NCI-H1048 (cell line): ENCODE measurements at places on chromosomes 12 and 14.

DNA sequence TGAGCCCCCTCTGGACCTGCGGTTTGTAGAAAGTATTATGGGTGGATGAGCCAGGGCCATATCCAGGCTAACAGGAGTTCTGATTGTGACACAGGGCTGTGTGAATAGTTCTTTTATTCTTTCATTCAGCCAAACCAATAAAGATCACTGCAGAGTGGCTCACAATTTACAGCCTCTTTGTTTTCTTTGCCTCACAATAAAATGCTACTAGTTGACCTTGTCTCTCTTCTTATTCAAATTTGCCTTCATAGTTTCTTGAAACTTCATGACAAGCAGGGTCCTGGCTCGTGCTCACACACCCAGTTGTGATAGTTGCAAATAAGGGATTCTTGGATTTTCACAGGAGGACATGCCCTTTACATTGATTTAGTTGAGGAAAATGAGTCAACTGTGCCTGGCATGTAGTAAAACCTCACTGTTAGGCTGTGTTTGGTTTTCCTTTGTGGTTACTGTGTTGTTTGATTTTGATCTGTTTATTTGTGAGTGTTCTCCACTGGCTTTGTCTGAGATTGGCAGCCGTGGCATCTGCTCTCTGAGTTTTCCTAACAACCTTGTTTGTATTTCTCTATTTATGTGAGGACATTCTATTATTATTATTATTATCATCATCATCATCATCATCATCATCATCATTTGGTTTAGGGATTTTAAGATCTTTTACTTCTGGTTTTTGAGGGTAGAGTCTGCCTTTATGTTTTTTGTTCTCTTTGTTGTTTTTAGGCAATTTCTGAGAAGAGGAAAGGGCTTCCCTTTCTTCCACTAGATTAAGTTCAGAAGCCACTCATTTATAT, 2.7 kb upstream of the KRT6B start:
- no peak for DNase-seq

DNA sequence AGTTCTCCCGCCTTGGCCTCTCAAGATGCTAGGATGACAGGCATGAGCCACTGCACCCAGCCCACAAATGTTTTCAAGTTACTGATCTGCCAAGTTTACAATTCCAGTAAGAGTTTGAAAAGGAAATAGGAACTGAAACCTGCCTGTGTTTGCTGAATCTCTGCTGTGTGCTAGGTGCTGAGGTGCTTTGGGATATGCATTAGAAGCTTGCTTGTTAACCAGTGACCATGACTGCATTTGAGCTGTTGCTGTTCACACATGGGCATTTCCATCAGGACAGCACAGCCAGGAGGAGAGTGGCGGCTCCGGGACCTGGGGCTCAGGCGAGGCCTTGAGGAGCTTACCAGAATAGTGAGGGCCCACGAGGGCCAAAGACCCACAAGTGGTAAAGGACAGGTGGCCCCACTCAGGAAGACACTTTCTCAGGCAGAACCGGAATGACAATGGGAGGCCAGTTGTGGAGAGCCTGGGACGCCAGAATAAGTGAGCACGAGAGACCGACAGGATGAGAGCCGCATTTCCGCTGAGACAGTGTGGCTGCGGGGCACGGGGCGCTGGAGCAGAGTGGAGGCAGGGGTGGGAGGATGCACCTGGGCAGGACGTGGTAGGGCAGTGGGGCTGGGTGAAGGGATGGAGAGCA, 54.5 kb upstream of the MMP17 start:
- DNase-seq = no peak

DNA sequence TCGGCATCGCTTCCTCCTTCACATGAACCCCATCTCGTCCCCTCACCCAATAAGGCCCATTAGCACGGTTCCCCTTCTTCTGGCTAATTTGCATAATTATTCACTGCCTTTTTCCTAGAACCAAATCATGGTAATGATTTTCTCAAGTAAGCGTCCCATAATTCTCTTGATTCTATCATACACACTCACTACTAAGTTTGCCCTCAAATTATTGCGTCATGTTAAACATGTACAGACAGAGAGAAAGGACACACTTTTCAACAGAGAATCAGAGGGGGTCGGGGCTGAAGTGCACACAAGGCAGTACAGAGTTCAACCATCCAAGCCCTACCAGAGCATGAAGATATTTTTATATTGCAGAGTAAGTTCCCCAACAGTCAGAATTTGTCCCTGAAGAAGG, 256.6 kb downstream of the FOXN3 start:
- DNase-seq = no peak

DNA sequence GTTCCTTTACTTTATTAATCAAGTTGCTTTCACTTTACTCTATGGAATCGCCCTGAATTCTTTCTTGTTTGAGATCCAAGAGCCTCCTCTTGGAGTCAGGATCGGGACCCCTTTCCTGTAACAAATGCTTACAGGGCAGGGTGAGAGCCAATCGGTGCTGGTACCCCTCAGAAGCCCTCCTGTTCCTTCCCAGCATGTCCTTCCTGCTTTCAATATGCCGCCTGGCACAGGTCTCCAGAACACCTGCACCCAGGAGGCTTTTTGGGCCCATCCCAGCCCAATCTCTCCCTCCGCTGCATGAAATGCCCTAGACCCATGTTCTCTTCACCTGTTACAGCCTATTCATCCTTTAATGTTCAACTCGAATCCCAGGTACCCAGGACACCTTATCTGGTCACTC, 122.2 kb downstream of the FOXN3 start:
- no peak for DNase-seq

DNA sequence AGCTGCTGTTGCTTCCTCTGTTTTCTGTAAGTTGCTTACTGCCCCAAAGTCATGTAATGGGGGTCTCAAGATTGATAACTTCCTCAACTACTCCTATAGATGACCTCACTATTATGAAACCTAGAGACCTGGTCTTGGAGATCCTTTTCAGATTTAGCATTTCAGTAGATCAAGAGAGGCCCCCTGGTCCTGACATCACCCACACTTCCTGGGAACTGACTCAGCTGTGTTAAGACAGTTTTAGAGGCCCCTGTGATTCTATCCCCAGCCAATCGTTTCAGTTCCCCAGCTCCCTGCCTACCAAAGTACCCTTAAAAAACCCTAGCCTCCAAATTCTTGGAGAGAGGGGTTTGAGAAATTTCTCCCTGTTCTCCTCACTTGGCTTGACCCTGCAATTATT, 9.2 kb upstream of the ARG2 start:
- DNase-seq = no peak

DNA sequence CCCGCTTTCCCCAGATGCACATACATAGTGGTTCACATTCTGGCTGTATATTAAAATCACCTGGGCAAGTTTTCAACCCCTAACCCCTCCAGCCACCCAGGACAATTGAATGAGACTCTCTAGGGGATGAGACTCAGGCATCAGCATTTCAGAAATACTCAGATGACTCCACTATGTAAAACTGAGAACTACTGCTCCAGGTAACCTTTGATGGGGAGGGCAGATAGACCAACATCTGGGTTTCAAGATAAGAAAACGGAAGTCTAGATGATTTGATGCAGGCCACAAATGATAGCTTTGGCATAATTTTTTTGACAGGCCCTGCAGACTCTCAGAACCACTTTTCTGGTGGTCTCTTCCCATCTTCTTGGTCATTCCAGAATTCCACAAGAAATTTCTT, 341.1 kb downstream of the EMP1 start:
- no peak for DNase-seq

GRCh38 chr12:80504389-80505163, 60.5 kb downstream of the PTPRQ start:
- DNase-seq = no peak
